PC-3 (cell line): ENCODE measurements at places on chromosomes 3 and 15. TPM values are rescaled to one million over a fixed set of nuclear protein-coding genes. Genes with fewer than 3 reads are reported as not detected.

Gene GALNT15
- total RNA-seq = not detected in 2 replicates

DNA sequence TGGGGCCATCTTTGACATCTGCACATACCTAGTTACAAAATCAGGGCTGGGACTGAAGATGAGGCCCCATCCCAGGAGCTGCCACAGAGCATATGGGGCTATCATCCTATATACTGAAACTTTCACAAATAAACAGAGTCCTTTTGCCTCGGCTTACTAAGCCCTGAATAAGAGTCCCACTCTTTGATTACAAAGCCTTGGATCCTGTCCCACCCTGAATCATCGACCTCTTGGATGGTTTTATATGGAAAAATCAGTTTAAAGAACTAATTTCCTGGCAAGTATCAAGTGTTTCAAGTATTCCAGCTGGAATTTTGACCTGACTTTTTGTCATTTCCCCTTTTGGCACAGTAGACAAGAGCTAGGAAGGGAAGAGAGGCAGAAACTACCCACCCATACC lies 331.3 kb upstream of the FRG2C start:
- DNase-seq = no peak

GRCh38 chr3:11662392-11662990 lies 18.8 kb upstream of the VGLL4 start:
- peak; percentile 71 for DNase-seq

- no peak for DNase-seq
Measured at GRCh38 chr3:179149951-179150350, 1.8 kb downstream of the PIK3CA start.

- no peak for DNase-seq
Measured at GRCh38 chr3:124837065-124837464, 50.1 kb downstream of the ITGB5 start.

Gene SPRED1
- 39.7 and 42.3 TPM in 2 replicates for total RNA-seq

- no peak for DNase-seq
Measured at GRCh38 chr3:73521734-73522336, 102.9 kb downstream of the PDZRN3 start.

GRCh38 chr3:97885931-97886824 lies 64.4 kb downstream of the CRYBG3 start:
- DNase-seq = no peak

DNA sequence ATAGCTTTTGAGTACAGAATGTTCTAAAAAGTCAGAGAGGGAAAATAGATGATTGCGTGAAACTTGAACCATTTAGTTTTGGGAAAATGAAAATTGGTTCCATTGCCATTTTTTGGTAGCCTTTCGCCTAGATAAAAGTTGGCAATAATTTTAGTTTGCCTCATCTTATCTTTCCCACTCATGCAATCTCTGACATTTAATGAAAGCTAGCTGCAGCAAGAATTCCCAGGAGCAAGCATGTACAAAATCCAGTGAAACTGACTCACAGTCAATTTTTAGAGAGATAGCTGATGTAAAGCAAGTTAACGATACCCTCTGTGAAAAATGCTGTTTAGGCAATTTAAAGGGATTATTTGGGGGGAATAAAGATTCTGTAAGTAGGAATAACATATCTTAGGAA lies 797.4 kb downstream of the GRM7 start:
- no peak for DNase-seq

DNA sequence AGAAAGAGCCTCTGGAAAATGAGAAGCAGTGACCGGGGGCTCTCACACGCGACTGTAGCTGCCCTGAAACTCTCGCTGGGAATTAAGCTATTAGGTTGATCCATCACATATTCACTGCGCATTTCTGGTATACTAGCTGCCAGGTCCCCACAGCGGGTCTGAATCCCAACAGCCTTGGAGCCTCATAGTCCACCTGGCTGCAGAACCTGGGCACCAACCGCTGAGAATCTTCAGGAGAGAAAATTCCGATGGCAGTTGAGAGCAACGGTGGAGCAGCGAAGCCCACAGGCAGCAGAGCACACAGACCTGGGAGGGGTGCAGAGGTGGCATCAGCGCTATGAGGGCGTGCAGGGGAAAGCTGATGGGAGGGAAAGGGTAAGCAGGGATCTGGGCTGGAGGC lies 75.1 kb downstream of the FAM174B start:
- no peak for DNase-seq

Gene OTOL1
- total RNA-seq = not detected in 2 replicates

Gene WDR6
- total RNA-seq = 92.7 and 117 TPM in 2 replicates
